Stimulated activated CD4-positive, alpha-beta T cell treated with anti-CD3 and anti-CD28 coated beads, Interleukin-12 subunit alpha, Interleukin-12 subunit beta, amount 100 ng/mL, for 24 hours (primary cell): ENCODE measurements at places on chromosomes 11 and 22.

GRCh38 chr11:104343578-104343977, 179.6 kb upstream of the PDGFD start:
- no peak for DNase-seq

DNA sequence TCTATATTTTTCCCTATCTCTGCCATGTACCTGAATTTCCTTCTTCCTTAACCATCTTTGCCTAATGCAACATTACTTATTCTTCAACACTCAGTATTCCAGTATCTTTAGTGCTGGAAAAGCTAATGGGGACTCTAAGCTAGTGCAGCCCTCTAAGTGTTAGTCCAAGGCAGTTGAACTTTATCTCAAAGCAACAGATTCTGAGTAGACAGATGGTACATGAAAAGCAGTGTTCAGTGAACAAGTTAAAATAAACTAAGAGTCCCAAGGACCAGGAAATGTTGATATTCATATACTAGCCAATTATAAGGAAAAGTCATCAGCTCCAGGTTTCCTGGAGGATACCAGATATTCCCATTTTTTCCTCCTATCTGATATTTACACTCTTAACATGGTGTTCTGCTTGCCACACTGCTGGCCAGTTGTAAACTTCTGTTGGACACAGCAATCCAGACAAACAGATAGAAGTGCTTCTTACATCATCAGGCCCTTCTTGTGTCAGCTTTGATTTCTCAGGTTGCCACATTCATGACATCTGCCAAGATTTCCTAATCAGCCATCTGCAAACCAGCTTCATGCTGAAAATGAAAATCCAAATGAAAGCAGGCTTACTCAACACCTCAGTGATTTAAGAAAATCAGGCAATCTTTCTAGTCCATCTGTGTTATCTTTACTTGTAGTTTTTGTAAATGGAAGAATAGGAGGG, 255.9 kb upstream of the POU2AF2 start:
- DNase-seq: no peak

- DNase-seq: no peak
These were observed 113.8 kb downstream of the NECTIN1 start for GRCh38 chr11:119615003-119615881.

DNA sequence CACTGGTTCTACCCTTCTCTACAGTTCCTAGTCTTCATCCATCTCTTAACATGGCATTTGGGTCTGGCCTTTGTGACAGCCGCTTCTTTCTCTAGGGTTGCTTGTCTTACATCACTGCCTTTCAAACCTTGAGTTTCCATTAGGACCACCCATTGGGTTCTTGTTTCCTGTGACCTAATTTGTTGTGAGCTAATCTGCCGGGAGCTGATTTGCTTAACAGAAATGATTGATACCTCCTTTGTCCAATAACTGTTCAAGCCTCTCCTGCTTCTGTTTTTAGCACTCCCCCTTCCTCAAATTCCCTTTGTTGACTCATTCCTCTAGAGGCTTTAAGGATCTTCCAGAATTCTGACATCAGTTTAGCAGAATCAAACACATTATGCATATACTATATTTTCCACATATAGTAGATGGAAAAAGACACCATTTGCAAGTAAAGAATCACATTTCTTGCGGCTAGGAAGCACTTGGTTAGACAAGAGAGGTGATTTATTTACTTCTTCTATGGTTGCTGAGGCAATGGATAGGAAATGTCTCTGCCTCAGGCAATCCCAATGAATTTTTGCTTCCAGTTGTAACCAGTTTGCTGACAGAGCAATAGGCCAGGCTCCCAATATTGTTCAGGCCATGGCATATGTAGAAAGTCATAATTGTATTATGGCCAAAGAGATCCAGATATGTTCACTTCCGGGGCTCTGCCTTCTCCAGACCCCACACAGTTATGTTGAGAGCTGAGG, 130.7 kb downstream of the SNX19 start:
- DNase-seq: no peak

DNA sequence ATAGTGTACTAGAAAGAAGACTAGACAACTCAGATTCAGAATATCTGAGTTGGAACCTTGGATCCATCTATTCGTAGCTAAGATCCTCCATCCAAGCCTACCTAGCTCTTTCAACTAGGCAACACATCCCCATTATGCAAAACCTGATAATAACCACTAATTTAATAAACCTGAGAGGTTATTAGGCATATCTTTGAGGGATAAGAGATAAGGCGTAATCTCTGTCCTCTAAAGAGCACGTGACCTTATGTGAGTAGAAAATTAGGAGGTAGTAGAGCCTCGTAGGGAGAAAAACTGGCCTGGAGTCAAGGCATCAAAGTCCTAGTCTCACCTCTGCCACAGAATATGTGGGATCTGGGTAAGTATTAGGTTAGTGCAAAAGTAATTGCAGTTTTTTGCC, 87.8 kb downstream of the FAM168A start:
- DNase-seq: no peak

DNA sequence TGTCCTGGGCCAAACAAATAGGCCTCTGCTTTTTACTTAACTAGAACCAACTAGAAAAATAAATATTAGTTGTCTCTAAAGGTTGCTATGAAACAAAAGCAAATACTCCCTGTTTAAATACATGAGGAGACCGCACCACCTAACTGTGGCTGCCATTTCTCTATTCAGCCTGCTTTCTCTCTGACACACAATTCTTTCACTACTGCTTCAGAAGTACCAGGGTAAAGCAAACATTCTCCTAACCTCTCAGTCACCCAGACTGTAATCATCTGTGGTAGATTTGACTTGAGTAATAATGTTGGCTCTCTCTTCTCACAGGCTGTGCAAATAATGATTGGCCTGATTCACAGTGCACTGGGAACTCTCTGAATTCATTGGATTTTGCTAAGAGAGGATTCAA, 41.0 kb upstream of the MS4A8 start:
- DNase-seq: no peak

GRCh38 chr22:37260901-37261336, 16.9 kb upstream of the RAC2 start:
- DNase-seq: peak; percentile 51

- no peak for DNase-seq
These were observed 911 bp downstream of the PANX2 start for GRCh38 chr22:50171319-50171964.

- no peak for DNase-seq
These were observed 58.3 kb downstream of the PRR5L start for GRCh38 chr11:36354221-36355003.

DNA sequence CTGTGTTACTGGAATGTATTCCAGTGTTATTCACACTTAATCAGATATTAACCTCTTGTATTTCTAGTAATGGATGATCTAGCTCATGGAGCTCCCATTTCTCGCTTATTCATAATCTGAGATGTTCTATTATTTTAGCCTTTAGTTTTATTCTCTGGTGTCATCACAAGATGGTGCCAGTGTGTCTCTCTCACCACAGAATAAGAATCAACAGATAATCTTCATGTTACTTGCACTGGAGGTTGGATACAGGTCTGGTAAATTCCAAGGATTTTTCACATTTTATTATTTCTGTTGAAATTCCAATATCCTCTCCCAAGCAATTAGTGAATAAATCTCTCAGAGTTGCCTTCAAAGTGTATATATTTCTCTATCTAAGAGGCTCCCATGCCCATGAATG, 74.6 kb downstream of the CASP12 start:
- no peak for DNase-seq

DNA sequence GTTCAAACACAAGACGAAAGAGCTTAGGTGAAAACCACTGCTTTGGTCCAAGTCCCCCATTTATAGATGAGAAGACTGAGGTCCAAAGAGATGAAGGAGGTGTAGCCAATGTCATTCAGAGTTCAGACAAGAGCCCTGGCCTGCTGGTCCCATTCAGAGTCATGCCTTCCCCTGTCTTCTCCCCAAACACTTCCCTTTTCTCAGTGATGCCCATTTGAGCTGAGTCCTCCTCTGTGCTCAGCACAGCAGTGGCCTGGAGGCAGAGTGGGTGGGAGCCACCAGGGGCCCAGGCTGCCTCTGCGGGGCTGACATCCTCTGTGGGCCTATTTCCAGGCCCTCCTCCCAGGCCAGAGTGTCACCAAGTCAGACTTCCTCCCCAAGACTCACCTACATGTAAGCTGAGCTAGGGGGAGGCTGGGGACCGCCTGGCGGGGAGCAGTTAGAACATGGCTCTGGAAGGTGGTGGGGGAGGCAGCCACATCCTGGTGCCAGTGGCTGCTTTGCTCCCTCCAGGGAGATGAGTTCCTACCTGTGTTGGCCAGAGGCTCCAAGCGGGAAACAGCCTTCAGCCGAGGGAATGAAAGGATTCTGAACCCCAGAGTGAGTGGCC, 22.4 kb upstream of the LRRC10B start:
- no peak for DNase-seq

DNA sequence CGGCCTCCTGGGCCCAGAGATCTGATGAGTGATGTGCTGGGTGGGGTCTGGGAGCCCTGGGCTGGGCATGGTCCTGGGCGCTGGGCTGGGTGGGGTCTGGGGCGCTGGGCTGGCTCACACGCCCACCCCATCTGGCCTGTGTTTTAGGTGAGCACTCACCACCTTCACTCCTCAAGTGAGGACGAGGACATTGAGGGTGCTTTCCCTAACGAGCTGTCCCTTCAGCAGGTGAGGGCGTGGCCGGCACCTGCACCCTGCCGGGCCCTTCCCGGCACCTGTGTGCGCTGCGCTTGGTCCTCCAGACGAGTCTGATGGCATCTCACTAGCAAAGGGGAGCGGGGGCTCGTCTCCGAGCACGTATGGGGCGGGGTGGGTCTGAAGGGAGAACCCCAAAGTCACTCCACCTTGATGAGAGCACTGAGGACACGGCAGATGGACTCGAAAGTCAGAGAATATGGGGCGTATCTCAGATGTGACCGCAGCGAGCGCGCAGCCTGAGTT, 37.9 kb downstream of the SBF1 start:
- no peak for DNase-seq

DNA sequence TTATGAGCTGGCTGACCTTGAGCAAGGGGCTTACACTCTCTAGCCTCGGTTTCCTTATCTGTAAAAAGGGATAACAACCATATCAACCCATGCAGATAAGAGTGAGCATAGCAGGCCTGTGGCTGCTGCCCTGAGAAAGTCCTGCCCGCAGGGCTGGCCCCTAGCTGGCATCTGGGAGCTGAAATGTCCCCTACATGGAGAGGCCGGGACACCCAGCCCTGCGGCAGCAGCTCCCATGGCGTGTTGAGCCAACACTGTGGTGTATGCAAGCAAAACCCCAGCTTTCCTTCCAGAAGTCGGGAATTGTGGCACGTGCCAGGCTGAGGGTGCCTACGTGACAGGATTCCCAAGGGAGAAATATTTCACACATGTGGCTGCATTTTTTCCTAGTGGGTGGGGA, 358.9 kb downstream of the CTTN start:
- no peak for DNase-seq

DNA sequence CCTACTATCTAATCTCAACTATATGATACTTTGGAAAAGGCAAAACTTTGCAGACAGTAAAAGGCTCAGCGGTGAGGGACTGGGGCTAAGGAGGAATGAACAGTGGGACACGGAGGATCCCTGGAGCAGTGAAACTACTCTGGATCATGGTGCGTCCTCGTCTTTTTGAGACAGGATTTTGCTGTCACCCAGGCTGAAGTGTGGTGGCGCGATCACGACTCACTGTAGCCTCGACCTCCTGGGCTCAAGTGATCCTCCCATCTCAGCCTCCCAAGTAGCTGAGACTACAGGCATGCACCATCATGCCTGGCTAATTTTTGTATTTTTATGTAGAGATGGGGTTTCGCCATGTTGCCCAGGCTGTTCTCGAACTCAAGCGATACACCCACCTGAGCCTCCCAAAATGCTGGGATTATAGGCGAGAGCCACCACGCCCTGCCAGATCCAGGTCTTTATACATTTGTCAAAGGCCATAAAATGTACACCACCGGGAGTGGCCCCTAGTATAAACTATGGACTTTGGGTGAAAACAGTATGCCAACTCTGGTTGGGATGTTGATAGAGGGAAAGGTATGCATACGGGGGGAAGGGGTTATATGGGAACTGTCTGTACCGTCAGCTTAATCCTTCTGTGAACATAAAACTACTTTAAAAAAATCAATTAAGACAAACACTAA, 28.0 kb upstream of the CYP2D6 start:
- DNase-seq: no peak

DNA sequence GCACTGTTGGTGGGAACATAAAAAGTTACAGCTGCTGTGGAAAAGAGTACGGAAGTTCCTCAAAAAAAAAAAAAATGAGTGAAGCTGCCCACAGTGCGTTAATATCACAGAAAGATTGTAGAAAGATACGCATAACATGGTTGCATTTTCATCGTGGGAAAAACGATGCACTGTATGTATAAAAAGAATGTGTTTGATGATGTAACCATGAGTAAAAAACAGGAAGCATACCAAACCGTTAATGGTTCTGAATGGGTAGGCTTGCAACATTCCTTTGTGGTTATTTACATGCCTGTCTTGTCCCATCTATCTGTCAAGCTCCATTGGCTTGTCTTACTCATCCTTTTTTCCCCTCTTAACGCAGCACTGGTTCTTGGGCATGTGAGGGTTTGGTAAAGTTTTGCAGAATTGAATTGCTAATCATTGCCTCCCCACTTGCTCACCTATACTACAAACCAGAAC, 33.8 kb upstream of the DKK3 start:
- DNase-seq: no peak

DNA sequence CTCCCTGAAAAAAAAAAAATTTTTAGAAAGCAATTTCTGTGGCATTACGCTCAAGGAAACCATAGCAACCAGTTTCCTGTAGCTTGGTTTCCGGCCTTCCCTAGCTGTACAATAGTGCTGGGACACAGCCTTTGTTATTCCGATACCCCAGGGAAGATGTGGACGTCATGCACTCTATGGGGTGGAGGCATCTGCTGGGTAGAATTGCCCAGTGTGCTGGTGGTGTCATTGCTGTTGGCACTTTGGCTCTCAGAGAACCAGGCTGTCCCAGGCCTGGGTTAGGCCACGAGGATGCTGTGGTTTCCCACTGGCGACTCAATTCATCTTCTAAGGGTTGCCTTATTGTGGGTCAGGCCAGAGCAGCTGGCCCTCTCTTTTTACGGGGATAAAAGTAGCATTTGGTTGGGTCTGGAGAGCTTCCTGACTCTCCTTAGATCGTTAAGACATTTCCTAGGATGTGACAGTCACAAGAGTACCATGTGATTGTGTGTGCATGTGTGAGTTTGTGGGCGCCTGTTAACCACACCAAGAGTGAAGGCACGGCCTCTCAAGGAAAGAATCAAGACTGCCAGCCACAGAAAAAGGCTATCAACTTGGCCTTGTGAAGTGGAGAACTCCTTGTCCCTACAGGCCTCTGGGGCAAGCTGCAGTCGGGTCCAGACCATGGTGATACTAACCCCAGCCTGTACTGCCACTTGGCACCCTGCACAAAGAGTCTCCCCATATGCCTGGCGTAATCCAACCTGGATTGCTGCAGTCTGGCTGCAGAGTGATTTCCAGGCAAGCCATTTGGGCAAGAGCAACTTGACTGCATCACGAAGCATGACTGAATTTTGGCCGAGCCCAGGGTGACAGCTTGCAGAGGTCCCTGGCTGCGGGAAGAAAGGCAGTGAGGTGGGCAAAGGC, 35.9 kb upstream of the NAV2 start:
- no peak for DNase-seq
